ENCODE measurements at places on chromosomes 2 and 18. TPM values are rescaled to one million over a fixed set of nuclear protein-coding genes. Genes with fewer than 3 reads are reported as not detected.

The FAM237A gene
- total RNA-seq = not detected

The SULT1C4 gene
- 17.5 TPM for total RNA-seq

The TNFAIP6 gene
- 1.2 TPM for total RNA-seq

The HRH4 gene
- total RNA-seq = not detected

GRCh38 chr2:99615247-99615771, 125.5 kb upstream of the REV1 start:
- DNase-seq = no peak

DNA sequence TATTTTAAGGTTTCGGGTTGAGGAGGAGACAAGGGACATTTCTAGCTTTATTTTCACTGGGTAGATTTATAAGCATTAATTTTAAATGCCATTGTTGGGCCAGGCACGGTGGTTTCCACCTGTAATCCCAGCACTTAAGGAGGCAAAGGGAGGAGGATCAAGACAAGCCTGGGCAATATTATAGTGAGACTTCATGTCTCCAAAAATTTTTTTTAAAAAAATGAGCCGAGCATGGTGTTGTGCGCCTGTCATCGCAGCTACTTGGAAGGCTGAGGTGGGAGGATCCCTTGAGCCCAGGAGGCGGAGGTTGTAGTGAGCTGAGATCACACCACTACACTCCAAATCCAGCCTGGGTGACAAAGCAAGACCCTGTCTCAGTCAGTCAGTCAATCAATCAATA, 45.0 kb downstream of the MBD5 start:
- DNase-seq = no peak

DNA sequence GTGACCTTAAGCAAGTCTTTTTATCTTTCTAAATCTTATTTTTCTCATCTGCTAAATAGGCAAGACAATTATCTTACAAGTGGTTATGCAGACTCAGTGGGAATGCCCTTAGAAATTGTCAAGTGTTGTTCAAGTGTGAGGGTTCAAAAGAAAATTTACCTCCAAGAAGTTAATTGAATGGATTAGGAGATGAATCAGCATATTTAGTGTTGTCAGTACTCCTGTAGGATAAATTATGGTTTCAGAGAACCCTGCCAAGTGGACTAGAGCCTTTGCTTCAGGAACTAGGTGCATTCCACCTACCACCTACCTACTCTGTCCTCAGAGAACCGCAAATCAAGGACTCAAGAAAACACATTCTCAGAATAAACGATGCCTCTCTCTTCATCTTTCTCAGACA, 69.8 kb upstream of the KCTD1 start:
- no peak for DNase-seq

DNA sequence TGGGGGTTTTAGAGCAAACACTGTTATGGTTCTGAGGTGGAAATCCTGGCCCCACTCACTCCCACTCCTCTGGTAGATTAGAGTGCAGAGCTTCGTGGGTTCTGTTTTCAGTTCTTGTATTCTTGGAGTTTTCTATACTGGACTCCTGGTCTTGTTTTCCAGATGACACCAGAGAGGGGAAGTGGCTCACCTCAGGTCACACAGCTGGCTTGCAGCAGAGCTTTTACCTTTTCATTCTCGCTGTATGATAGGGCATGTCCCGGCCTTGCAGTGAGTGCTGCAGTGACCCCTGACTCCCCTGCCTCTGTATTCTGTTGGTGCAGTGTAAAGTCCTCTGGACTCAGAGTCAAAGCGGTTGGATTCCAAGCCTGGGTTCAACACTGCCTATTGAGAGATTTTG, 148.9 kb upstream of the MEX3C start:
- DNase-seq = no peak

DNA sequence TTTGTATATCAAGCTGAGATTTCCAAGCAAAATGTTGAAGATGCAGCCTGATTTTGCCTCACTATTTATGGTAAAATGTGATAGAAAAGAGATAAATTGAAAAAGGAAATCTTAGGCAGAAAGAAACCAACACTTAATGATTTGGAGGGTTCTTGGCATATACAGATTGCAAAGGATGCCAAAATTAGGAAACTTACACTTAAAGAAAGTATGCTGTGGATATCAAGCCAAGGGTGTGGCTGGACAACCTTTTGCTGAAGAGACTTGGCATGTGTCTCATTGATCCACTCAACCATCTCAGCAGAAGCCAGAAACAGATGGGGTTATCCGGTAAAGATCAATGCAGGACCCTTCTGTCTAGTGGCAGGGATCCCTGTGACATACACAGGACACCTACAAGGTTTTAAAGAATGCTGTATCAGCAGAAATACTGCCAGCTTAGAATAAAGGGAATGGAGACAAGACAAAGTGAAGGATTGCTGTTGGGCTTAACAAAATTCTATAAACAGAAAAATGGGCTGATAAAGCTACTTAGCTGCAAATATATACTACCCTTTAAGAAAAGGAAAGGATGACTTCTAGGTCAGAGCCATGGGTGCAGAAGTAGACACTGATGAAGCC, 107.3 kb upstream of the CYP26B1 start:
- no peak for DNase-seq

DNA sequence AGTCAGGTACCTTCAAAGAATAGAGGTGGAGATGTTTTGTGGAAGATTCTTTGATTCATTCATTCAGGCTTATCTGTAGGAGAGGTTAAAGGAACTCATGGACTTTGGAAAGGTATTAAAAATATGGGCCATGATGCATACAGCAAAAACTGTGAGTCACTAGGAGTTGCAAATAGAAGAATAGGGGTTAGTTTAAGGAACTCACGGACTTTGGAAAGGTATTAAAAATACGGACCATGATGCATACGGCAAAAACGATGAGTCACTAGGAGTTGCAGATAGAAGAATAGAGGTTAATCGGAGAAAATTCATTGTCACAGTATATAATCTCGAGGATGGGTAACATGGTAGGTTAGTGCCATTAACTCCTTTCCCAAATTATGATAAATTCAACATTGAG, 41.2 kb downstream of the SLC9A2 start:
- DNase-seq = no peak

- DNase-seq = no peak
These were observed 8.2 kb upstream of the GBX2 start for GRCh38 chr2:236176417-236176816.

DNA sequence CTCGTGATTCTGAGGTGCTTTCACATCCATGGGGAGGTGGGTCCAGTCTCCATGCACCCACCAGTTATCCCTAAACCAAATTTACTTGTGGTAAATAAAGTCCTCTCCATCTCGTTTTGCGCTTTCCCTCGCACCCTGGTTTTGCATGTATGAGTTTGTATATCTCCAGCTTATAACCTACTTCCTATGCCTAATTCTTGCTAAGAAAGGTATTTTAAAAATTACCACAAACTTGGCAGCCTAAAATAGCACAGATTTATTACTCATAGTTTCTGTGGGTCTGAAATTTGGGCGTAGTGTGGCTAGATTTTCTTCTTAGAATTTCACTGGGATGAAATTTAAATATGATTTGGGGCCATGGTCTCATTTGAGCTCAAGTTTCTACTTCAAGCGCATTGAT, 511.5 kb downstream of the NYAP2 start:
- DNase-seq = no peak

DNA sequence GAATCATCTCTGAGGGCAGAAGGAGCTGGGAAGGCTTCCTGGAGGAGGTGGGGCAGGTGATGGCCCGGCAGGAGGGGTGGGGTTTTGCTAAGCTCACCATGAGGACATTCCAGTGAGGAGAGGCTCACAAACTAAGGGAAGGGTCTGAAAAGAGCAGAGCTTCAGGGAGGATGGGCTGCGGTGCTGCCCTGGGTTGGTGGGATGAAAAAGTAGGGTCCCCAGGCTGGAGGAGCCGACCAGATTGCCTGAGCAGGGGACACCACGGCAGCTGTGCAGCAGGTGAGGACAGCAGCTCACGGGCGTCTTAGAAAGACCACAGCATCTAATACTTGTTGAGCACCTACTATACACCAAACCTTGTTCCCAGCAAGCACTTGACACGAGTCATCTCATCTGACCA, 82.2 kb downstream of the DYSF start:
- DNase-seq = peak; percentile 4

DNA sequence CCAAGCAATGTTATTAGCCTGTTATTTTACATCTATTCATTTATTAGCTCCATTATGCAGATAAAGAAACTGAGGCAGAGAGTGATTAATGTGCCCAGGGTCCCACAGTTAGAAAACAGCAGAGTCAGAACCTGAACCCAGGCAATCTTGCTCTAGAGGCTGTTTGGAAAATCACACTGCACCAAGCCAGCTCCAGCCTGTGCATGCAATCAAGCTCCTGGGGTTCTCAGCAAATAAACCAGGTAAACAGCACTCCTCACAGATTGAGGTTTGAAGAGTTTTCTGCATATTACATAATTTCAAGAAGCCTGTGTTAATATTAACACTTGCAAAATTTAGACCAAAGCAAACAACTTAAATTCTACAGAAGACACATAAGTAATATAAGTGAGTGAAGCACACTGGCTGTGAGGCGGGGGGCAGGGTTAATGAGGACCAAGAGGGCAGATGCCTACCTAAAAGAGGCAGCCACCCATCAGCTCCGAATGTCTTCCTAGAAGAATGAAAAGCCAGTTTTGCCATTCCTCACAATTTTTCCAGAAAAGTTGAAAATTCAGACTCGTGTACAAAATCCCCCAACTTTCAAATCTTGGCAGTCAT, 35.4 kb downstream of the CACNB4 start:
- no peak for DNase-seq

DNA sequence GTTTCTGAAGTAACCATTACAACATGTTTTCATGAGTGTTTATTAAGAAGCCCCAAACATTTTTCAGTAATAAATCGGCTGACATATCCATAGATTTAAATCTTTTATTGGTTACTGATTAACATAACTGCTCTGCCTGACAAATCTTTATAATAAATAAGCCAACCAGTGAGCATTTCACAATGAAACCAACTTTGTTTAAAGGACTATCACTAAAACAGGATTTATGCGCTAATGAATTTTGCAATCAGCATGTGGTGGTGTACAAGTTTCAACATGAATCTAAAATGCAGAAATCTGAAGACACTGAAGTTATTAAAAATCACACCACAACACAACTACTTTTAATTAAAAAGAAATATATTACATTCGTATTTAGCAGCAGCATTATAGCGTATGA, 166.7 kb downstream of the MEIS1 start:
- no peak for DNase-seq

GRCh38 chr2:241844066-241844728, 14.5 kb downstream of the PDCD1 start:
- peak; percentile 76 for DNase-seq

DNA sequence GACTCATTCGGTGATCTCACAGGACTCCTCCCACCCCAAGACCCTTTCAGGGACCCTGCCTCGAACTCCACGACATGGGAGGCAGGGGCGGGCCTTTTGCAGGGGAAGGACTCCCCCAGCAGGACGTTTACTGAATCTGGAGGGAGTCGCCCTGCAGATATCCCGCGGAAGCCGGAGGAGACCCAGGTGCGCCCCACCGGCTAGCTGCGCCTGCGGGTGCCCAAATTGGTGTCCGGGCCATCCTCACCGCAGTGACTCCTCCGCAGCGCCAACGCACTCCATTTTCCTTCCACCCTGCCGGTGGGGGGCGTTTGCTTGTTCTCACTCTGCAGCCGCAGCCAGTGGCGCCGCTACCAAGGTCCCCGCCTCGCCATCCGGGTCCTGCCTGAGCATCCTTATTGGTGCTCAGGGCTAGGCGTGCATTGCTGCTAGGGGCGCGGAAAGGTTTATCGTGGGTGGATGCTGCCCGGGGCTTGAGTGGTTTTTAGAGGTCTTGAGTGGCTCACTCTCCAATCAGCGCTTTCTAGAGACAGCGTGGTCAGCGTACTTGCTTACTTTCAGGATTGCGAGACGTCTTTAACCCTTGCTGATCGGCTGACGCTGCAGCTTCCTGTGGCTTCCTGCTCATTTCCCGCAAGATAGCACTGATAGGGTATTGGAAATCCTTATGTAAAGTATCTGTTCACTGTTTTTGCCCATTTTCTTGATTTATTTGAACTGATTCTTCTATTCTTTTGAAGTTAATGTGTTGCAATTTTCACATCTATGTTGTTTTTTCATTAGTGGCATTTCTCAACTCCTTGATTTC, 81.4 kb downstream of the BIN1 start:
- no peak for DNase-seq

GRCh38 chr2:165852394-165852793, 58.3 kb upstream of the GALNT3 start:
- DNase-seq = no peak
